ENCODE measurements at places on chromosomes 2 and 18.
A peak's percentile ranks its signal among the peaks of the same experiment; 100 is the strongest.

DNA sequence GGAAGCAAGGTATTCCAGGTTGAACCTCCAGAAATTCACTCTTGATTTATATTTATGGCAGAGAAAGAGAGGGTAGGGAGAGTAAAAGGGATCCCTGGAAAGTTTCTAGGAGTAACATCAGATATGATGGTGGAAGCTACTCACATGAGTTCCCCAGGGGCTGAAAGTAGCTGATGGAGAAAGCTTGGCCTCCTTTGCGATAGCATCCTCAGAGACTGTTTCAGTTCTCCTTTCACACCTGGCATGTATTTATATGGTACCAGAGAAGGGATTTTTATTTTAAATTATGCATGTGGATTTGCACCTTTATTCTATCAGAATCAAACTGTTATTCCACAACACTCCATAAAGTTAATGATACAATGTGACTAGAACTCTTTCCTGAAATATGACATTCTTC, 126.3 kb upstream of the OSR1 start:
- DNase-seq = no peak

GRCh38 chr2:44005846-44006245, 10.1 kb upstream of the LRPPRC start:
- DNase-seq = no peak

GRCh38 chr2:29317801-29318485, 202.7 kb downstream of the CLIP4 start:
- no peak for DNase-seq

GRCh38 chr2:223602972-223603371, 811 bp upstream of the SCG2 start:
- no peak for DNase-seq

- DNase-seq = no peak
These were observed 58.4 kb downstream of the FMNL2 start for GRCh38 chr2:152393377-152393776.

DNA sequence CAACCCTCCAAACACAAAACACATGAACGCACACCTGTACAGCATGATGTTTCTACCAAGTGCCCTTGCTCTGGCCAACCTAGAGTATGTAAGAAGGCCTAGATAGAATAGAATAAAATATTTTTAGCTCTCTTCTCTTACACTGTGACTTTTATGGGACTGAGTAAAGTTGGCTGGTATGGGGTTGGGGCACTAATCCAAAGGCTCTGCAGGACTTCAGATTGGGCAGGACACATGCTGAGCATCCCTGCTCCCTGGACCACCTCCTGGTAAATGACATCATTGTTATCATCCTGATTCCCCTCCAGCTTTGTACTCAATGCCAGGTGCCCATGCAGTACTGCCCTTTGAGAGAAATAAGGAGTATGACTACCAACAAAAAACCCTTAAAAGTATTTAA, 322.2 kb downstream of the SLC8A1 start:
- no peak for DNase-seq

DNA sequence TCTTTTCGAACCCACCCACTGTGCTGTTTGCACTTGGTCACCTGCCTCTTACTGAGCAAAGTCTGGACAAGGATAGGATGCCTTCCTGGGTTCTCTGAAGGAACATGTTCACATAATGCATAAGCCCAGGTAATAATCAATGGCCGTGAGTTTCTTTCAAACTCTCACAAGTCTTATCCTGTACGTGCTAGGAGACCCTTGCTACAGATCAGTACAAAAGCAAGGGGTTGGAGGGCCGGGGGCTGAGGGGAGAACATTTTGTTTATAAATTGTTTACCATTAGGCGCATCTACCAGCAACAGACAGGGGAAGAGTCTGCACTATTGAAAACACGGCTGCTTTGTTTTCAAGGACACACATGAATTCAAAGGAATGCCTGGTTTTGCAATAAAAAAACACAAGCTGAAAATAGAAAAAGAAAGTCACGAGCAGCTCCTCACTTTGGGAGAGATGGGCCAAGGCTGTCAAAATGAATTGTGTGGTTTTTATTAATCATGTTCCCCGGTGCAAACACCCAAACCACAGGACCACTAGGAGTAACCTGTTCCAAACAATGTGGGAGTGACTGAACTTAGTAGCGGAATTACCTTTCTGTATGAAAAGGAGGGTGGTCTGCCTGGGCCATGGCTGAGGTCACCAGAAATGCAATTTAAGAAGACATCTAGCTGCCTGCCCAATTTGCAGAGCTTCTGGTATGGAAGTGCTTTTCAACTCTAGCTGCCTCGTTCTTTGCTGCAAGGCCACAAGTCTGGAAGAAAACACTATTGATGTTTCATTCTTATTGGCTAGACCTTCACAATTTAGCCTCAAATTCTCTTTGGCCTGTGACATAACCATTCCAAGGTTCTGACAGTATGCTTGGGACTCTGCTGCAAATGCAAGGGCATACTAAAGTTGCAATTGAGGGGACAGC, 73.5 kb downstream of the CCBE1 start:
- no peak for DNase-seq

DNA sequence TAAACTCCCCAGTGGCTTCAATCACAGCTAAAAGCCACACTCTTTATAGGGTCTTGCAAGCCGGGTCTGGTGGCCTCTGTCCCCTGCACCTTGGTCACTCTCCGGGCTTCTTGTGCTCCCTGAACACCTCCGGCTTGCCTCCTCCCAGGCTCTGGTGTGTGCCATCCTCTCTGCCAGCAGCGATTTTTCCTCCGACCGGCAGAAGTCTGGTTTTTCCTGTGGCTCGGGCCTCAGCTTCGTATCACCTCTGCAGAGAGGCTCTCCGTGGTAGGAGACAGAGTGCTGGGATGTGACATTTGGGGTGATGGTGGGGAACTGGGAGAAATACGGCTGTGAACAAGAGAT, 58.8 kb upstream of the HPCAL1 start:
- DNase-seq = no peak

DNA sequence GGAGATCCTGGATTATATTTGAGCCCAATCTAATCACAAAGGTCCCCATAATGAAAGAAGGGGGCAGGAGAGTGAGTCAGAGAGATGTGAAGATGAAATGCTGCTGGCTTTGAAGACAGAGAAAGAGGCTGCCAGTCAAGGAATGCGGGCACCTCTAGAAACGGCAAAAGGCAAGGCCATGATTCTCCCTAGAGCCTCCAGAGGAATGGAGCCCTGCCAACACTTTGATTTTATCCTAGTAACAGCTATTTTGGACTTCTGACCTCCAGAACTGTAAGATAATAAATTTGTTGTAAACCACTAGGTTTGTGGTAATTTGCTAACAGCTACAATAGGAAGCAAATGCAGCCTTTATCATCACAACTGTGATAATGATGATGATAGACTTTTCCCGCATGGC, 32.9 kb downstream of the LBH start:
- DNase-seq = no peak

GRCh38 chr18:1053331-1054315, 149.0 kb downstream of the ADCYAP1 start:
- no peak for DNase-seq

- DNase-seq = no peak
These were observed 76.4 kb downstream of the C2orf74 start for GRCh38 chr2:61238219-61239012.

- DNase-seq = no peak
These were observed 159.5 kb downstream of the NYAP2 start for GRCh38 chr2:225559072-225559415.

GRCh38 chr2:173223871-173224270, 130.8 kb upstream of the CDCA7 start:
- no peak for DNase-seq

DNA sequence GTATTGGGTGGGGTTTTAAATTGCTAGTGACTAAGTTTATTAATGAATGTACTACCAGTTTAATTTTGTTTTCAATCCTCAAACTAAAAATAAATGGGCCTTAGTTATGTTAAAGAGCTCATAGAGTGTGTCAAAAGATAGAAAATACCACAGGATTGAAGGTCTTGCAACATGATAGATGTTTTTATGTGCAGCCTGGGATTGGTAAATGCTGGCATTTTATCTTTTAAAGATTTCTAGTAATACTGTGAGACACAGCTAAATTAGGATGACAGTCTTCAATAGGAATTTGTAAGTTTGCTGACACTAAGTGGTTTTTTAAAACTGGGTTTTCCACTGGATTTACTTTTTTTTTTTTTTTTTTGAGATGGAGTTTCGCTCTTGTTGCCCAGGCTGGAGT, 122.3 kb downstream of the HAUS1 start:
- DNase-seq = no peak

- DNase-seq = peak; percentile 15
These were observed 20.4 kb downstream of the IFIH1 start for GRCh38 chr2:162297925-162298552.

DNA sequence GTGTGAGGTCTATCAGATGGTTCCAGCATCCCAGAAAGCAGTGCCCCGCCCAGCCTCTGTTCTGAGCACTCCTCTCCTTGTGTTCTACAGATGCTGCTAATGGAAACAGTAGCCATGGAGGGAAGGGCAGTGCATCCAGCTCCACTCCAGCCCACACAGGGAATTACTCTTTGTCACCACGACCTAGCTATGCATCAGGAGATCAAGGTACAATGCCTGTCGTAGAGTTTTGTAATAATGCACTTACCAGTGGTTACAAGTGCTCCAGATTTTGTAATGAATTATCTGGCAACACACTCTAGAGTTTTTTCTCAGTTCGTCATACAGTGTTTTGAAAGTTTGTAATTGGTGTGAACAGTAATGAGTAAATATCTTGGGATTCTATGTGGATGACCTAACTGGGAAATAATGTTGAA, 161.1 kb downstream of the ESCO1 start:
- DNase-seq = no peak

GRCh38 chr2:118614841-118615271, 232.6 kb downstream of the EN1 start:
- DNase-seq = no peak

DNA sequence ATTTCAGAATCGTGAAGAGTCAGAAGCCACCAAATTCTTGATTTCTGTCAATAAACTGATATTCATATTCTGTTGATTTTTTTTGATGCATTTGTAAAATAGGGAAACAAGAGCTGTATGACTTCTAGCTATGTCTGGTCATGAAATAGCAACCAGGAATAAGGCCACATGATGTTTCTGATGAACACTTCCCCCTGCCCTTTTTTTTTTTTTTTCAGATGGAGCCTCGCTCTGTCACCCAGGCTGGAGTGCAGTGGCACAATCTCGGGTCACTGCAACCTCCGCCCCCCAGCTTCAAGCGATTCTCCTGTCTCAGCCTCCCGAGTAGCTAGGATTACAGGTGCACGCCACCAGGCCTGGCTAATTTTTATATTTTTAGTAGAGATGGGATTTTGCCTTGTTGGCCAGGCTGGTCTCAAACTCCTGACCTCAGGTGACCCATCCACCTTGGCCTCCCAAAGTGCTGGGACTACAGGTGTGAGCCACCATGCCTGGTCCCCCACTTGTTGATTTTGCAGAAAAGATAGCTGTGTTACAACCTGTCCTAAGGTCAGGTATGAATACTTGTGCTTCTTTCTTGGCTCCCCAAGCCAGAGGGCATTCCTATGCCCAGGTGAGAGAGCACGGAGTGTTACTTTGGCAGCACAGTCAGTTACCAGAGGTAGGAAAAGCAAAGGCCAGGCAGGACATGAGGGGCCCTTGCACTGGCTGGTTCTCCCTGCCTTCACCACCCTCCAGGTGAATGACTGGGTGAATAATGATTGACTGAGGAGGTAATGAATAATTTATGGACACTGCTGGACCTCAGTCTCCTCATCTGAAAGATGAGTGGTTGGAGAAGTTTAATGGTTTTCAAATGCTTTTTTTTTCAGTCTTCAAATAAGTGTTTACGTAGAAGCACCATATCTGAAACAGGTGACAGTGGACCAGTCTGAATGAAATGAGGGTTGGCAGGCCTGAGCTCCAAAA, 39.6 kb downstream of the PAX8 start:
- DNase-seq = no peak

- DNase-seq = no peak
These were observed 12.0 kb downstream of the WDFY1 start for GRCh38 chr2:223932816-223933800.

DNA sequence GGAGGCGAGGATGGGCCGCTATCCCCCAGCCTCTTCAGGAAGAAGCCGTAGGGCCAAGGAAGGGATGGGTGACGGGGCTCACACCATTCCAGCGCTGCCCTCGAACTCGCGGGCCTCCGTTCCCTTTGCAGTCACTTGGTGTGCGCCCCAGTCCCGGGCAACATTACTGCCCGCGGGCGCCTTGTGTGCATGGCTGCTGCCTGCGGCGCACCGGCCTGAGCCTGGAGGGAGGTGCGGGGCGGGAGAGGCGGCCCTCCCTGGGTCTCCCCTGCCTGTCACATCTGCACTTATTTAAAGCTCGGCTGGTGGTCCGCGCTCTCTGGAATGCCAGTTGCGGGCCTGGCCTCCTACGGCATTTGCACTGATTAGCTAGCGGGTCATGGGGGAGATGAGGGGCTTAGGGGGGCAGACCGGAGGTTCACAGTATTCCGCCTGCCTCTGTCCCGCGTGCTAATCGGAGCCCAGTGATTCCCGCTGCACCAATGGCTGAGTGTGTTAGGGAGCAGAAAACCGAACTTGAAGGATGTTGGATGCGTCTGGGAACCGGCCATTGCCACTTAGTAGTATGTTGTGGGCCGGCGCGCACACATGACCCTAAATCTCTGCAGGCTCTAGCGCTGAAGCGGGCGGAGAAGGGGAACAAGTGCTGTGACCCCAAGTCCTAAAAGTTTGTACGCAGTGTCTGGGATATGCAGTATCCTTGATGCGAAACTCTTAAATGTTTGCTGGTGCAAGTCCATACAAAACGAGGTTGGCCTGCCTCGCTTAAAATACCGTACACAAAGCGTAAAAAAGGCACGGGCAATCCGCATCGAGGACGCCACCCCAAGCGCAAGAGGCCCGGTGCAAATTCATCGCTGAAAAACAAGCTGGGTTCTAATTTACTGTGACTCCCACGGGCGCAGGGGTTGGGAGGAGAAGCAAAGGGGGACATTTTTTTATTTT, 161.2 kb upstream of the SIX2 start:
- no peak for DNase-seq

DNA sequence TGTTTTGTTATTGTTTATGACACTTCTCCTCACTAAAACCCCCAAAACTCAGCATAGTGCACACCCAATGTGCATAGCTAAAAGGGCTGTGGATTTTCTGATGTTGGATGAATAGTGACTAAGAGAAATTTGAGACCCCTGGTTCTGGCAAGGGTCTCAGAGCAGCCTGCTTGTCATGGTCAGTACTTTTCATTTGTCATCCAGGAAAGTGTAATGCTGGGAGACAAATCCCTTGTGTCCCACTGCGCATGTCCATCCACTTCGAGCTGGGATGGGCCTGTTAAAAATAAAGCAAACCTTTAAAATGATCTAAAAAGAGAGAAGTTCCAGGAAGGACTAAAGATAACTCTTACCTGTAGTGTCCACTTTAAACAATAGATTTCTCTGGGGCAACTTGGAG, 46.9 kb upstream of the LYPD1 start:
- DNase-seq = no peak

GRCh38 chr18:36410346-36410745, 112.8 kb downstream of the FHOD3 start:
- no peak for DNase-seq

- no peak for DNase-seq
These were observed 6.3 kb downstream of the YES1 start for GRCh38 chr18:805755-806110.

DNA sequence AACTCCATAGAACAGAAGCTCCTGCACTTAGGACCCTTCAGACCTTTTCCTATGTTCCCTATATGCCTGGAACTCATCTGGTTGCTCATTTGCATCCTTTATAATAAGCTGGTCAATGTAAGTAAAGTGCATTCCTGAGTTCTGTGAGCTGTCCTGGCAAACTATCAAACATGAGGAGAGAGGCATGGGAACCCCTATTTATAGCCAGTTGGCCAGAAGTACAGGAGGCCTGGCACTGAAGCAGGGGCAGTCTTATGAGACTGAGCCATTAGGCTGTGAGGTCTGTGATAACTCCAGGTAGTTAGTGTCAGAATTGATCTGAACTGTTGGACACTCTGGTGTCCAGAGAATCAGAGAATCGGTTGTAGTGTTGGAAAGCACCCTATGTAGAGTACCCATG, 88.4 kb downstream of the EHD3 start:
- DNase-seq = no peak
